ENCODE measurements at places on chromosomes 4 and X.

GRCh38 chrX:50913520-50913919 lies 3.0 kb downstream of the BMP15 start:
- DNase-seq = no peak

DNA sequence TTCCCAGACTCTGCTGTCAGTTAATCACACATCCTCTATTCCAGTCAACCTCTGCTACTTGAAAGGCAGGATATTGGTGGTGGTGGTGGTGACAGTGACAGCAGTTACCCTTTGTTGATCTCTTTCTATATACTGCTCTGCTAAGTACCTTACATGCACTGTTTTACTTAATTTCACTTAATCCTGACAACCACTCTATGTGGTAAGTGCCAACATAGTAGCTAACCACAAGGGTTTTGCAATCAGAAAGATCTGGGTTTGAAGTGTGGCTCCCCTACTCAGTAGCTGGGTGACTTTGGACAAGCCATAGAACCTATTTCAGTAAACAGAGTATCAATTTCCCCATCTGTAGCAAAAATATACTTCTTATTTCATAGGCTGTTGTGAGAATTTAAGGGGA lies 24.2 kb upstream of the F9 start:
- DNase-seq = no peak

GRCh38 chr4:184792950-184793555 lies 32.7 kb downstream of the ACSL1 start:
- peak; percentile 37 for DNase-seq

- no peak for DNase-seq
These were observed 86.4 kb downstream of the ELOVL6 start for GRCh38 chr4:110112056-110112455.

GRCh38 chr4:73451404-73451803 lies 15.4 kb downstream of the AFP start:
- DNase-seq = no peak

GRCh38 chr4:70943114-70943513 lies 40.9 kb downstream of the MOB1B start:
- no peak for DNase-seq

DNA sequence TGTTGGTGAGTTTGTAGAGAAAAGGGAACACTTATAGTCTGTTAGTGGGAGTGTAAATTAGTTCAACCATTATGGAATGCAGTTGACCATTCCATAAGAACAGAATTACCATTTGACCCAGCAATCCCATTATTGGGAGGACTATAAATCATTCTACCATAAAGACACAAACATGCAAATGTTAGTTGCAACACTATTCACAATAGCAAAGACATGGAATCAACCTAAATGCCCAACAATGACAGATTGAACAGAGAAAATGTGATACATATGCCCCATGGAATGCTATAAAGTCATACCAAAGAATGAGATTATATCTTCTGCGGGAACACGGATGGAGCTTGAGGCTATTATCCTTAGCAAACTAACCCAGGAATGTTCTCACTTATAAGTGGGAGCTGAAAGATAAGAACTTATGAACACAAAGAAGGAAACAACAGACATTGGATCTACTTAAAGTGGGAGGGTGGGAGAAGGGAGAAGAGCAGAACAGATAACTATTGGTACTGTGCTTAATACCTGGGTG lies 1819.2 kb upstream of the ADGRL3 start:
- no peak for DNase-seq

DNA sequence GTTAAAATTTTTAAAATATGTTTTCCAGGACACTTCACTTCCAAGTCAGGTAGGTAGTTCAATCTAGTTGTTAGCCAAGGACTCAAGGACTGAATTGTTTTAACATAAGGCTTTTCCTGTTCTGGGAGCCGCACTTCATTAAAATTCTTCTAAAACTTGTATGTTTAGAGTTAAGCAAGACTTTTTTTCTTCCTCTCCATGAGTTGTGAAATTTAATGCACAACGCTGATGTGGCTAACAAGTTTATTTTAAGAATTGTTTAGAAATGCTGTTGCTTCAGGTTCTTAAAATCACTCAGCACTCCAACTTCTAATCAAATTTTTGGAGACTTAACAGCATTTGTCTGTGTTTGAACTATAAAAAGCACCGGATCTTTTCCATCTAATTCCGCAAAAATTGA lies 49.7 kb downstream of the XIAP start:
- DNase-seq = no peak

DNA sequence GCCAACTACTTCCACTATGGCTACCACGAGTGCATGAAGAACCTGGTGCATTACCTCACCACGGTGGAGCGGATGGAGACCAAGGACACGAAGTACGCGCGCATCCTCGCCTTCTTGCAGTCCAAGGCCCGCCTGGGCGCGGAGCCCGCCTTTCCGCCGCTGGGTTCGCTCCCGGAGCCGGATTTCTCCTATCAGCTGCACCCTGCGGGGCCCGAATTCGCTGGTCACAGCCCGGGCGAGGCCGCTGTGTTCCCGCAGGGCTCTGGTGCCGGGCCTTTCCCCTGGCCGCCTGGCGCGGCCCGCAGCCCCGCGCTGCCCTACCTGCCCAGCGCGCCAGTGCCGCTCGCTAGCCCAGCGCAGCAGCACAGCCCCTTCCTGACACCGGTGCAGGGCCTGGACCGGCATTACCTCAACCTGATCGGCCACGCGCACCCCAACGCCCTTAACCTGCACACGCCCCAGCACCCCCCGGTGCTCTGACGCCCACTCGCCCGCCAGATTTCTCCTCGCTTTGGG lies 2.1 kb downstream of the HELT start:
- no peak for DNase-seq

DNA sequence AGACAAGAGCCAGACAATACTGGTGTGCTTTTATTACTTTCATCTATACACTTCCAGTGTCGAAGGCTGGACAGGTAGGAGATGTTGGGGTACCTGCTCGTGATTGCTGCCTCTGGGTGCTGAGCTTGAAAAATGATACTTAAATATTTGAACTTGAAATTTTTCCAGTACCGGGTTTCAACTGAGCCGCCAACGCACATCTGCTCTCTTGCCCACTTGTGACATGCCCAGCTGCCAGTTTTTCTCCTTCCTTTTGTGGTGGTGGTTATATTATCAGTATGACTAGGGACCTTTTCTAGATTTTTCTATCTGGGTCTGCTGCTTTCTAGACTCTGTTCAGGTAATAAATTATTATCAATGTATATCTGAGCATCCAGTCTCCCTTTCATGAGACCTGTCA lies 3.4 kb downstream of the OGT start:
- DNase-seq = no peak

DNA sequence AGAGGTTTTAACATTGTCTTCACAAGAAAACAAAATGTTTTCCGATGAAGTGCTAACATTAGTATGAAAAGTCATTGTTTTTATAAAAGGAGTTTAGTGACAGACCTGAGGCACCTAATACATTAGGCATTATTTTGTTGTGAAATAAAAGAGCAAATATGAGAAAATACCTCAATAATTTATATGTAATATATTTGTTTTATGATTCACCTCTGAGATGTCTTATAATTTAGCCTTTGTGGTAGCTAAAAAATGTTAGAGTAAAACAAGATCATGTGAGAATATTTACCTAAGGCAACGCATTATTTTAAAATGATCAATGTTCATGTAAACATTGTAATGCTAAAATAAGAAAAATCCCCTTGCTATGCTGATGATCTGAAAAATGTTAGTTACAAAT lies 100.9 kb upstream of the WDFY3 start:
- no peak for DNase-seq

DNA sequence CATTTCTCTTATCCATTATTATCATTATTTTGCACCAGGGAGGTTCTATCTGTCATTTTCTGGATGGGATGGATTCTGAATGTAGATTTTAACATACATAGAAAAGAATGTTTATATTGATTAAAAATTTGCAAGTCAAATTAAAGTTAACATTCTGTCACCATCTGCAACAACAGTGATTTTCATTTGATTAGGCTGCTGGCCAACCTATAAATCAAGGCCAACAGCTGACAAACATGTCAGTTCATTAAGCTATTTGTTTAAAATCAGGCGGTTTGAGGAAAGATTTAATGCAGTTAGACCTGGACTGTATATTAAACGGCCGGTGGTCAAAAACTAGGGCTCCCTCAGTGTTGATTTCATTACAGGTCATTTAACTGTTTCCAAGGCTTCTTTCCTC lies 109.5 kb upstream of the CBR4 start:
- DNase-seq = no peak

DNA sequence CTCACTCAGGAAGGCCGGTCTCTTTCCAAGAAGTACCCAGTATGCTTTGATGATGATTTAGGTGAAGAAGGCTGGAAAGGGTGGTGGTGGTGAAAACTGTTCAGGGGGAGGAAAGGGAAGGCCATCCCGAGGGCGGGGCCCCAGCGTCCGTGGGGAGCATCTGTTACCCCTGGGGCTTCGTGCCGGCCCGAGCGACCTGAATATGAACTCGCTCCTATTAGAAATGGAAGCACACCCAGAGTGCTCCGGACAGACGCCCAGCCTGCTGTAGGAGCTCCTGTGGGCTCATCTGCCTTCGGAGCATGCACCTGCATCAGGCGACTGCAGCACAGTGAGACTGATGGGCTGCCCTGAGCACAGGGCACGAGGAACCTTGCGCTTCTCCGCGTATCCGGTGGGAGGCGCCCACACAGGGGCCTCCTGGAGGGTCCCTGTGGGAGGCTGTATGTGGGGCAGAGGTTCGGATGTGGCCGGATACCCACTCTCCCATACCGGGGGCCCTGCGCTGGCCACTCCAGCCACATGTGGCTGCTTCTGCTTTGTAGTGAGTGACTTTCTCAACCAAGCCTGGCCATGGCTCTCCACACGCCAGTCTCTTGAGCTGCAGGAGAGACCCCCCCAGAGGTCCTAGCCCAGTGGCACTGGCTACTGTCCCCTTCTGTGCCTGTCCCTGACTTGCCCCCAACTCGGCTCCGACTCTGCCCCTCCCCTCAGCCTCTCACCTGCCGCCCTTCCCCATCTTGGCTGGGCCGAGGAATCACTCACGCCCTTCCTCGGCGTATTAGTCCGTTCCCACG lies 36.7 kb downstream of the FGFRL1 start:
- DNase-seq = no peak

DNA sequence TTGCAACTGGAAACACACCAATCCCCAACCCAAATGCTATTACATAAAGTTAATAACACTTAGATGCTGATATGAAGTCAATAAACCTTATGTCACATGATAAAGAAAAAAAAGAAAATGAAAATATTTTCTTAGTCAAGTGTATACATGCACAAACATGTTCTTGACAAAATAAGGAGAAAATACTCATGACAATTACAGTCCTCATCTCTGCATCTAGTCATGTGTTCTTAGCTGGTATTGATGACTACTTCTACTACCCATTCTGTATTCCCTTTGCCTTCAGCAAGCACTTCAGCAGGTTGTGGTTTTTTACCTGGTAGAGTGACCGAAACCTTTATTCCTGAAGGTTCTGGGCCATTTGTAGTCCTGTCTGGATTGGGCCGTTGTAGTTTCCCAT lies 24.9 kb downstream of the CXCL8 start:
- no peak for DNase-seq

GRCh38 chr4:113325876-113326615 lies 276.6 kb downstream of the ANK2 start:
- DNase-seq = no peak

DNA sequence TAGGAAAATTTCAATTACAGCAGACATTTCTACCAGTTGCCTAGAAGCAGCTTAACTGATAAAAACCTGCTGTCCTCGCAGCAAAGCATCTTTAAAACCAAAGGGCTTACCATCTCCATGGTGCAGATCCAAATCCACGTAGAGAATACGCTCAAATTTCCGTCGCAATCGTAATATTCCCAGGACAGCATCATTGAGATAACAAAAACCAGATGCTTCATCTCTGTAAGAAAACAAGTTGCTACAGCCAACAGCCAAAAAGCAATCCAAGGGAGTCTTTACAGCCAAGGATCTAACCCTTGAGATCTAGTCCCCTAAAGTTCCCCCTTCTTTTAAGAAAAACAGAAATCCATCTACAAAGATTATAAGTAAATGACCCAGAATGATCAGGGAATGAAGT lies 77.6 kb downstream of the HDAC8 start:
- DNase-seq = no peak

- no peak for DNase-seq
These were observed 247.2 kb downstream of the PALLD start for GRCh38 chr4:168744021-168744420.

GRCh38 chr4:161936625-161937550 lies 226.9 kb downstream of the FSTL5 start:
- no peak for DNase-seq

- DNase-seq = no peak
These were observed 348.6 kb downstream of the TRAM1L1 start for GRCh38 chr4:116736756-116737155.

DNA sequence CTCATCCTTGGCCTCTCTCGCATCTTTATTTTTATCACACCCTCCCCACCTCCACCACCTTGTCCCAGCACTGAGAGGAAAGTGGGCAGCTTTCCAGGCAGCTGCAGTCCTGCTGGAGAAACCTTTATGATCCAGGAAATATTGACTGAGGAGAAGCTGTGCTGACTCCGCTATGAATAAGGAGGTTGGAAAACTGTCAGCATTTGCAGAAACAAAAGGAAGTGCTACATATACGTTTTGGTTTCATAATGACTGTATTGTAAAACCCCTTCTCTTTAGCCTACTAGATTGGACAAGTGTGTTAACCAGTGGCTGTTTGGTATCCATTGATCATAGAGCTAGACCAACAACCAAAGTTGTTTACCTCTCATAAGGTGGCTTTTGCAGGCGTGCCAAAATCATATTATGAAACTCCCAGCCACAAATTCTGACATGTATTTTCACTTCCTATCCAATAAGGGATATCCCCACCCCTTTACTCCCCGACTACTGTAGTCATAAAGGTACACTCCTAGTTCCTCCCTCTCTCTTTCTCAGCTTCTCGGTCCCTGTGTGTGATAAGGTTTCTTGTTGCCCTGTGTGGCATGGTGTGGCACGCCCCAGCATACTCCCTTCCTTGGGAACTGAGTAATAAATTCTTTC lies 88.4 kb downstream of the GPR143 start:
- DNase-seq = no peak

DNA sequence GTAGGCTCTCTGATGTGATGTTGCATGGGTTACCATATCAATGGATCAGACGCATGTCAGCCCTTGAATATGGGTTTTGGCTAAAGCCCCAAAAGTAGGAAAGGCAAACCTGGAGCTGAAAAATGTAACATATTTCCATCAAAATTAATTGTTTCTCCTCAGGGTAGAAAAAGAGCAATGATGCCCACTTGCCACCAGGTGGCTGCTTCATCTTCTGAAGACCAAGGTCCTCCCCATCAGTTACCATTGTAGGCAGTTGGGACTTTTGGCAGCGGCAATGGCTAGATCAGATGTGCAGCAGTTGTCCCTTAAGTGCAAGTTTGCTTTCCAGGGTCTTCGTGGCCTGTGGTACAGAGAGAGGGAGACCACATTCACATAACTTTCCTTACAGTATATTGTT lies 118.2 kb downstream of the NAF1 start:
- no peak for DNase-seq

- DNase-seq = no peak
These were observed 959.3 kb downstream of the SH3BGRL start for GRCh38 chrX:82161195-82161594.

DNA sequence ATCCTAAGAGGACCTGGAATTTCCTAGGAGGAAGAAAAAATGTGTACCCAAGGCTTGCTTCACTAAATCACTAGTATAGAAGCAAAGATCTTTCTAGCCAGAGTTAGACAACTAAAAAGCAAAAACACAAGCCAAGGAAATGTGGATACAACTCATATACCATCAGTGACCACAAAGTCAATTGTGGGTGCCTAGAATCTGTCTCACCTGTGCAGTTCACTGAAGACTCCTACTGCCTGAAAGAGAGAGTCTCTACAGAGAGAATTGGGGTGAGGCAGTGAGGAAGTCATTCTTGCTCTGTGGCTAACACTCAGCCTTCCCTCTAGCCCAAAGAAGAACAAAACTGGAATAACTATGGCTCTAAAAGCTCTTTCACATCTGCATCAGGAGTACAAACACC lies 82.9 kb downstream of the EFHC2 start:
- no peak for DNase-seq
